ENCODE measurements at places on chromosomes 5 and 9.

DNA sequence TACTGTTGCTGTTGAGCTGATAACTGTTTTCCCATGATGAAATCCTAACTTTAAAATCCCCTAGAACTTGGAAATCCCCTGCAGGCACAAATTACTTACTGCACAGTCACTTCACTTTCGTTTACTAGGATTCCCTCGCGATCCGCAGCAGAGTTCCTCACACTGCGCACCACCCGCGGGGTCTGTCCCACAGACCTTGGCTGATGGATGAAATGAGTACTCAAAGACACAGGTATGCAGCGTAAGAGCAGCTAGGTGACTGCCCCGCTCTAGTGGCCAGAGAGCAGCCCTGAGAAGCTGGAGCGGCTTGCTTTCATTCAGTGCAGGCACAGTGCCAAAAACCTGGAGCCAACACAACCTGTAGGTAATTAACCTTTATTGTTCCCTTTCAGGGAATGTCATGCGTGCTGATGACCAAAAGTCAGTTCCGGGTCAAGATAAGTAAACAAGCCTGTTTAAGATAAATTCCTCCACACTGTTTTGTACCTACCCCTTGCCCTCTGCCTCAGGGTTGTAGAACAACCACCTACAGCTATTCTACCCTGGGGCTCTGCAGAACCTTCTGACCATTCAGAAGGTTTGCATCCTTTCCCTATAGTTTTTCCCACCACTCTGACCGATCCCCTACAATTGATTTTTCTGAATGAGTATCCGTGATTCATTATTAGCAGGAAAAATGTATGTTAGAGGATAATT, 191.2 kb downstream of the CDH9 start:
- no peak for DNase-seq

- no peak for DNase-seq
These were observed 554.6 kb upstream of the RIOK2 start for GRCh38 chr5:97737608-97738007.

DNA sequence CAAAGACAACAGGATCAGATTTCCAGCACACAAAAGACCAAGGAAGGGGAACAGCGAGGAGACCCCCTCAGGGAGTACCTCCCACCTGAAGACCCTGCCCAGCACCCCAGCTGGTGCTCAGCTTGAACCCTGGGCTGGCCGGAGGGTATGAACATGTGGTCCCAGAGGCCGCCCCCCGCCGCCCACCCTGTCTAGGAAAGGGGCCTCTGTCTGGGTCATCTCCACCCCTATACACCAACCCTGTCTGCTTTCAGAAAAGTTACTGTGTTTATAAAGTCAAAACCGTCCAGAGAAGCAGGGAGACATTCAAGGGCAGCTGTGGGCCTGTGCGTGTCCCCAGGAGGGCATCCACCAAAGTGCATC, 72.2 kb downstream of the ADAMTS2 start:
- no peak for DNase-seq

DNA sequence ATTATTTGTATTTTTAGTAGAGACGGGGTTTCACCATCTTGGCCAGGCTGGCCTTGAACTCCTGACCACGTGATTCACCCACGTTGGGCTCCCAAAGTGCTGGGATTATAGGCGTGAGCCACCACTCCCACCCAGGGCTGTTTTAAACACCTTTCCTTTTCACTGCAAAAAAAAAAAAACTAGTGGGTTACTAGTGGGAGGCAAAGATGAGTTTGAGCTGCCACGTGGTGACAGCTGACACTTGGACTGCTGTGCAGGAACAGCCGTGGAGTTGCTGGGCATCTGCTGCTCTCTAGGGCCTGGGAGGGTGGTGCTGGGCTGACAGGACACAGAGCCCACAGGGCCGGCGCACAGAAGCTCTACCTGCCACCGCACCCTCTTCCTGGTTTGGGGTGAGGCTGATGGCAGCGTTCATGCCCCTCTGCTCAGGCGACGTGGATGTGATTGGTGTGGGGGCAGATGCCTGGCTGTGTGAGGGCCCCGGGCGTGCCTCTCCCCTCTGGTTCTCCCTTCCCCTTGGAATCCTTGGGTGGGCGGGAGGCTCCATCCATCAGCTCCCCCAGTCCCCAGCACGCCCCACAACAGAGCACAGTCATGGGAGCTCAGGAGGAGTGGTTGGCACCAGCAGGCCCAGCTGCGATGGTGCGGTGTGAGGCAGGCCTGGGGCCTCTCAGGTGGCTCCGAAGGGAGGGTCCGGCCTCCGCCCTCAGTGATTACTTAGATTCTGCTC, 16.9 kb downstream of the RABL6 start:
- peak; percentile 29 for DNase-seq

GRCh38 chr9:135103931-135104639, 16.6 kb downstream of the OLFM1 start:
- no peak for DNase-seq

GRCh38 chr9:79384501-79384900, 187.3 kb upstream of the TLE4 start:
- no peak for DNase-seq

GRCh38 chr5:132313961-132314432, 19.8 kb downstream of the SLC22A4 start:
- DNase-seq = no peak

DNA sequence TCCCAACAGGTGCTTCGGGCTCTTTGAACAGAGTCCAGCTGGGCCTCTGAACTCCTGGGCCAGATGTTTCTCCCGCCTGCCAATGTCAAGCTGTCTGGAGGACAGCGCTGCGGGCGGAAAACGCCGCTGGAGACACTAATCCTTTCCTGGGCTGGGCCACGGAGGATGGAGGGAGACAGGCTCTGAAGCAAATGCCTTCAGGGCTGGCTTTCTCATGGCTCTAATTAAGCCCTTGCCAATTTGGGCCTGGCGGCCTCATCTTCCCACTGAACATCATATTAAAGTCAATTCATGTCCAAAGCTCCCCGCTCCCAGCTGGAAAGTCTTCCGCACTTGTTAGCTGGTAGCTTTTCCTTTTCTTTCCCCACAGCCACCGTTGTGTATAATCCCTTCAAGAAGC, 72.7 kb downstream of the NTNG2 start:
- DNase-seq = no peak

- DNase-seq = no peak
These were observed 480.9 kb upstream of the PAPPA start for GRCh38 chr9:115672477-115673316.

GRCh38 chr9:136643596-136644342, 18.9 kb upstream of the EGFL7 start:
- DNase-seq = no peak

GRCh38 chr5:128470663-128471062, 67.4 kb downstream of the FBN2 start:
- no peak for DNase-seq

DNA sequence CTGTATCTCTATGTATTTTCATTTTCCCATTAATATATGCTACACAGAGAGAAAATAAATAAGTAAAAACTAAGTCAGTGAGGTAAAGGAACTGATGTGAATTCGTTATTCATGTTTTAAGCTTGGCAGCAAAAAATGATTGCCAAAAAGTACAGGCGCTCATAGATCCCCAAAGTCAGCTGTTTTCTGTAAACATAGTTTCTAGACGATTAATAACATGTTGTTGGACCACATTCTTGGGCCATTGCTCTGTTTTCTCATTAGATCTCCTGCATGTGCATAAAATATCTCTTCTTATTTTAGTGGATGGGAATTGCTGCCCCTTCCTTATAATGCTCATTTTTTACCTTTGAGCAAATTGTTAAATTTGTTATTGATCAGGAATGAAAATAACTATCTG, 215.2 kb downstream of the TLE1 start:
- DNase-seq = no peak

- no peak for DNase-seq
These were observed 1014.0 kb upstream of the SEMA6A start for GRCh38 chr5:117588611-117589010.

- no peak for DNase-seq
These were observed 23.1 kb downstream of the SKP1 start for GRCh38 chr5:134153657-134154056.

- no peak for DNase-seq
These were observed 5.2 kb downstream of the NTMT1 start for GRCh38 chr9:129630967-129631673.

DNA sequence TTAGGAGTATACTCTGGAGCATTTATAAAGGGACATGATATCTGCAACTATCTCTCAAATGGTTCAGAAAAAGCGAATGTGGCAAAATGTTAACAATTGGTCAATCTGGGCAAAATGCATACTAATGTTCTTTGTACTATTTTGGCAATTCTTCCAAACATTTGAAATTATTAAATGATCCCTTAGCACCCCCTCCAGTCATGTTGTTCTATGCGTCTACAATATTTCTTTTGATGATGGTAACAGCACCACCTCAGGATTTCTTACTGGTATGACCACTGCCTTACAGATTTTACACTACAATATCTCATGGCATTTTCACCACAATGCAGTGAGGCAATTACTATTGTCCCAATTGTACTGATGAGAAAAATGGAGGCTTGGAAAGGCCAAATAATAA, 52.9 kb upstream of the TRIO start:
- DNase-seq = no peak

GRCh38 chr5:127567026-127567768, 49.8 kb downstream of the PRRC1 start:
- no peak for DNase-seq

DNA sequence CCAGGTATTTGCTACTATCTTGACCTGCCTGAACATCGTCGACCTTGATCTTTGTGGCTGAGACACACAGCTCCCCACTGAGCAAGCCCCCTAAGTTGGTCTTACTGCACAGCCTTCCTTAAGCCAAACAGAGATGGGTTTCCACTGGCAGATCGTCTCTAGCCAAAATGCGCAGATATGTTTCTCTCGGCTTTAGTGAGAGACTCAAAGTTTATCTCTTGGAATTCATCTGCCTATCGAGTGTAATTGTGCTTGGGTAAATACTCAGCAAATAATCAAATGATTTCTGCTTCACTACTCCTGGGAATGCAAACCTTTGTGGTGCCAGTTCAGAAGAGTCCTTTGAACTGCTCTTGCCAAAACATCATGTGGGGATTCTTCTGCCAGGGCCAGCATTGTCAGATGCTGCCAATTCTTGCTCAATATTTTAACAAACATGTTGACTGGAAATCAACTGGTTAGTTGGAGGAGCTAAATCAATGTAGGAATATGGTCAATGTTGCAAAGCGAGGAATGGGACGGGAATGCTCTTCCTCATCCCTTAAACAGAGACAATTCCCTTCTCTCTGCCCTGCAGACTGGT, 141.2 kb upstream of the SLC28A3 start:
- no peak for DNase-seq

- no peak for DNase-seq
These were observed 41.8 kb upstream of the ROR2 start for GRCh38 chr9:91991721-91992341.

GRCh38 chr9:136525841-136526499, 19.9 kb downstream of the NOTCH1 start:
- DNase-seq = peak; percentile 75

- DNase-seq = no peak
These were observed 224.8 kb downstream of the FAM114A2 start for GRCh38 chr5:153813901-153814300.

DNA sequence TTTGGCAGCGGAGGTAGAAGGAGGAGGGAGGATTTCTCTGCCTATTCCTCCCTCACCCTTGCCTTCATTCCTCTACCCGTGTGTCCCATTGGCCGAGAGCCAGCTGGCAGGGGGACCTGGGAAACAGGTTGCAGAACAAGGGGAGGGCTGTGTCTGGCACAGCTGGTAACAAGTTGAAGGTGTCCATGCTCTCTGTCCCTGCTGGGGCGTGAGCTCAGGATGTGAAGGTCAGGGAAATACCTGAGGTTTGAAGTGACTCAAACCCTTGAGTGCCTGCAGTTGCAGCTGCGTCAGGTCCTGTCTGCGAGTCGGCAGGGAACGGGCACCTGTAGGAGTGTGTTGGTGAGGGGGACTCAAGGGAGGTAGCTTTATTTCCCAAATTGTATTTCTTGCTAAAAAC, 16.2 kb downstream of the MIGA2 start:
- DNase-seq = no peak

- DNase-seq = no peak
These were observed 64.3 kb upstream of the SLC25A51 start for GRCh38 chr9:37968228-37968701.

- no peak for DNase-seq
These were observed 437.1 kb downstream of the PRR16 start for GRCh38 chr5:120901199-120901598.

DNA sequence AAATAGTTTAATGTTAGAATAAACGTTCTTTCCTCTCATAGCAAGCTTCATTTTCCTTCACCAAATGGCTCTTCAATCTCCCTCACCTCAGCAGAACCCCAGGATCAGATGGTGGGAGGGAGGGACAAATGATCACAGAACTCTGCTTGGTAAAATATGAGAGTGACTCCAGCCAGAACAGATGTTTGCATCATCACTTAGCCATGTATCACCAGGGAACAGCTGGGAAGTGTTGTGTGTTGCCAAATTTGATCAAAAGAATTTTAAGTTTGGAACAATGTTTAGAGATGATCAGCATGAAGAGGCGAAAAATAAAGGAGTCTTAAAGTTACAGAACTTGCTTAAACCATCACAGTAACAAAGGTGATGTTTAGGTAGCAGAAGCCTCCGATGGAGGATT, 115.7 kb downstream of the FRMD3 start:
- no peak for DNase-seq

DNA sequence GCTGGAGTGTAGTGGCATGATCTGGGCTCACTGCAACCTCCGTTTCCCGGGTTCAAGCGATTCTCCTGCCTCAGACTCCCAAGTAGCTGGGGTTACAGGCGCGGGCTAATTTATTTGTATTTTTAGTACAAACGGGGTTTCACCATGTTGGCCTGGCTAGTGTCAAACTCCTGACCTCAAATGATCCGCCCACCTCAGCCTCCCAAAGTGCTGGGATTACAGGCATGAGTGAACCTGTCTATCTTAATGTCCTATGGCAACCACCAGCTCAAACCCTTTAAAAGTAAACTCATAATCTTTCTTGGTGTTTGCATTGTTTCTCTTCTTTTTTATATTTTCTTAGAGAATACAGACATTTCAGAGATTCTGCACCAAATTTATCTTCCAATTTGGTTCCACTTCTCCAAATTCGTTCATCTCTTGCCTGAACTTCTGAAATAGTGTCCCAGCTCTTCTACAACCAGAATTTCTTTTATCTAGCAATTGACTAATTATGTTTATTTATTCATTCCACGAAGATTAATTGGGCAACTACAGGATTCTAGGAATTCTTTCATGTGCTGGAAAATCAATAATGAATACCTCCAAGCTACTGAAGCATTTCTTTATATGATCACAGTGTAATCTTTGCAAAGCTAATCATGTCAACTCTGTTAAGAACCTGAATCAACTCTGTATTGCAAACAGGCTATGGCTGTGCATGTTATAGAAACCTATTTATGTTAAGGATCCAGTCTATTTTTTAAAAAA, 60.0 kb upstream of the TYRP1 start:
- no peak for DNase-seq

GRCh38 chr5:90284375-90284774, 125.2 kb downstream of the CETN3 start:
- DNase-seq = no peak

GRCh38 chr9:38639577-38639940, 19.2 kb upstream of the ANKRD18A start:
- DNase-seq = no peak
